Posterior cingulate gyrus (tissue), 11 donors: ENCODE measurements at places on chromosomes 5 and 9.
A peak's percentile ranks its signal among the peaks of the same experiment; 100 is the strongest.

DNA sequence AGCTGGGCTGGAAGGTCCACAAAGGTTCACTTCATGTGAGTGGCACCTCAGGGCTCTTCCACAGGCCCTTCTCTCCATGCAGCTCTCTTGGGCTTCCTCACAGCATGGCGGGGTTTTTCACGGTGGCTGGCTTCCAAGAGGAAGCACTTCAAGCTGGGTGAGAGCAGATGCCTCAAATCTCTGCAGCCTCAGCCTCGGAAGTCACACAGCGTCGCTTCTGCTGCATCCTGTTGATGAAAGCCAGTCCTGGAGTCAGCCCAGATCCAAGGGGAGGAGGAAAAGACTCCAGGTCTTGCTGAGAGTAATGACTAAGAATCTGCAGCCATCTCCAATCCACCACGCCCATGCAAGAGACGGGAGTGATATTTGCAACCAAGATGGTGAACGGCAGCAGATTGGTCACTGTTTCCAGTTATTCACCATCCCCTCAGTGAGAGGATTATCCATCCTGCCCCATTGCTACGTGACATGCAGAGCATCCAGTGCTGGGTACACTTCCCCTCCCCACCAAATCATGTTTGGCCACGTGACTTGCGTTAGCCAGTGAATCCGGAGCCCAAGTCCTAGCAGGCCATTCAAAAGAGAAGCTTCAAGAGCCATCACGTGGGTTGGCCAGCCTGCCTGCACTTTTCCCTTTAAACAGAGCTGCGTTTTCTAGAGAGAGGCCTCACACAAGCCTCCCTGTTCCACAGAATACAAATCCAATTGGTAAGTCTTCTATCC lies 173.9 kb downstream of the C9orf50 start:
- DNase-seq: peak; percentile 64

- DNase-seq: no peak
Measured at GRCh38 chr9:124437086-124437485, 13.2 kb upstream of the ADGRD2 start.

GRCh38 chr5:76425928-76426804 lies 23.1 kb downstream of the IQGAP2 start:
- DNase-seq: no peak

- DNase-seq: no peak
Measured at GRCh38 chr5:105617436-105618215, 2053.1 kb downstream of the EFNA5 start.

DNA sequence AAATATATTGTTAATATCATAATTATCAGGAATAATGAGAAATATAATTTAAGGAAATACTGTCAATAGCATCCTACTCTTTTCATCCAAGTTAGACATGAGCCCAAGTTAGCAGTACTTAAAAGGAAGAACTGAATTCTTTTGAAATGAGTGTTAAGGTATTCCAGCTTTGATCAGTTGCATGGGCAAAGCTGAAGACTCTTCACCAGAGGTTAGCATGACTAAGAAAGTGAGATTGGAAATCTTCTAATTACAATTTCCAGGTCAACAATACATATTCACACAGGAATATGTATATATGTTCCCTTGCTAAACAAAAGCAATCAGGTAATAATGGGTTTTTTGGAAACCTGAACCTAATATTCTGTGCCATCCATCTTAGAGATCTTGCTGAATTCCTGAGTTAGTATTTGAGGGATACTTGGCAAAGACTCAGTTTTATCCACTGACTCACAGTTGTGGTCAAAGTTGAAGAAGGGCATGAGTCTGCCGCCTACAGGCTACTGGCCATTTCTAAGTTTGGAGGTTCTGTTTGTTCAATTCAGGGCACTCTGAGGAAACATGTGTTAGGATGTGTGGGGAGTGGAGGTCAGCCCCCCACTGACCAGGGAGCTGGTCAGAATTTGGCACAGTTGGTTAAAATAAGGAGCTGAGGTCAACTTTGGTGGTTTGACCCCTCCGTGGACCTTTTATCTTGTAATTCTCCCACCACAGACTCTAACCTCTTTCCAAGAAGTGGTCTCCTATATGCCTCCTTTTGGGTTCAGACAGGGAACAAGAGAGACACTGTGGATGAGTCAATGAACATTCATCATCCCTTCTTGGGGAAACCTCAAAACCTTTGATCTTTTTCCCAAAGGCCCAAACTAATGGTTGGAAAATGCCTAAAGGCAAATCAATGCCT lies 118.3 kb downstream of the PIK3R1 start:
- DNase-seq: no peak

- no peak for DNase-seq
Measured at GRCh38 chr9:642014-642413, 199.5 kb upstream of the DMRT1 start.

GRCh38 chr9:18638371-18639249 lies 164.7 kb downstream of the ADAMTSL1 start:
- no peak for DNase-seq

- DNase-seq: no peak
Measured at GRCh38 chr5:14809369-14810155, 62.0 kb downstream of the ANKH start.

DNA sequence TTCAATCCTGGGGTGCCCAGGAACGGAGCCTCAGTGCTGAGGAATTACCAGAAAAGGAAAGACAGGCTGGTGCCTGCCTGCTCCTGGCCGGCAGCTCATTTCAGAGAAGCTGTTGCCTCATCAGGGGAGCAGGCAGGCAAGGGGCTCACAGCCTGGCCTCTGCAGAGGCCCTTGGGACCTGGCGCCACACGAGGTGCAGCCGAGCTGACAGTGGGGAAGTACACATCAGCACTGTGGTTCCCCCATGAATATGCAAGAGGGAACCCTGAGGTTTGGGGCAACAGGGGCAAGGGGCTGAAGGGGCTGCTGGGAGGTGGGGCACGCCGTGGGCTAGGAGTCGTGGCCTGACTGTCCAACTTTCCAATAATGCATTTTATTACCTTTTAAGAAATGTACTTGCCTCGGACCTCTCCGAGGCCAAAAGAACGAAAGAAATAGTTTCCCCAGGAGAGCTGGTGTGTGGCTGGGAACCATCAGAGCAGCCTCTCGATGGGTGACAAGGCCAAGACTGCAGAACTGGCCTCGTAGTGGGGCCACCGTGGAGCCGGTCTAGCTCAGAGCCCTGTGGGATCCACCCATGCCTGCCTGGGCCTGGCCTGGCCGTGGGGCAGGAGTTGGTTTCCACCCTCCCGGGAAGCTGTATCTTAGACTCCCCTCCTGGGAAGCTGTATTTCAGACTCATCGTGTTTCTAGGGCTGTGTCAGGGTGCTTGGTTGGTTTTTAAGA lies 198.6 kb downstream of the PAX5 start:
- no peak for DNase-seq
